ENCODE measurements at places on chromosomes 16 and 17.

GRCh38 chr16:50235581-50235980, 30.8 kb upstream of the ADCY7 start:
- DNase-seq: peak; percentile 16

DNA sequence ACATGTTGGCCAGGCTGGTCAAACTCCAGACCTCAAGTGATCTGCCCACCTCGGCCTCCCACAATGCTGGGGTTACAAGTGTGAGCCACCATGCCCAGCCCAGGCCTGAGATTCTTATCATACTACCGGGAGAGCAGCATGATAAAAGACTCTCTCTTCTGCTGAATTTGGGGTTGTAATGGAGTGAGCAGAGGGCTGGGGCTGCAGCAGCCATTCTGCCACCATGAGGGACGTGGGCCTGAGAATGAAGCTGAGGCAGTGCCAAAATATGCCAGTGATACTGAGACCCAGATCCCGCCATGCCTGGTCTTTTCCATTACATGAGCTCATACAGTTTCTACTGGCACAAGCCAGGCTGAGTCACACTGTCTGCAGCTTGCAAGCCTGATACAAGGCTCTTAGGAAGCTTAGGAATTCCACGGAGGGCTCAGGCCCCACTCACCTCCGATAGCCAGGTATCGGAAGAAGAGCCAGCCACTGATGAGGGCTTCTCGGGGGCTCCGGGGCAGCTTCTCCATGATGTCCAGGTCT, 19.6 kb upstream of the P2RX1 start:
- no peak for DNase-seq

DNA sequence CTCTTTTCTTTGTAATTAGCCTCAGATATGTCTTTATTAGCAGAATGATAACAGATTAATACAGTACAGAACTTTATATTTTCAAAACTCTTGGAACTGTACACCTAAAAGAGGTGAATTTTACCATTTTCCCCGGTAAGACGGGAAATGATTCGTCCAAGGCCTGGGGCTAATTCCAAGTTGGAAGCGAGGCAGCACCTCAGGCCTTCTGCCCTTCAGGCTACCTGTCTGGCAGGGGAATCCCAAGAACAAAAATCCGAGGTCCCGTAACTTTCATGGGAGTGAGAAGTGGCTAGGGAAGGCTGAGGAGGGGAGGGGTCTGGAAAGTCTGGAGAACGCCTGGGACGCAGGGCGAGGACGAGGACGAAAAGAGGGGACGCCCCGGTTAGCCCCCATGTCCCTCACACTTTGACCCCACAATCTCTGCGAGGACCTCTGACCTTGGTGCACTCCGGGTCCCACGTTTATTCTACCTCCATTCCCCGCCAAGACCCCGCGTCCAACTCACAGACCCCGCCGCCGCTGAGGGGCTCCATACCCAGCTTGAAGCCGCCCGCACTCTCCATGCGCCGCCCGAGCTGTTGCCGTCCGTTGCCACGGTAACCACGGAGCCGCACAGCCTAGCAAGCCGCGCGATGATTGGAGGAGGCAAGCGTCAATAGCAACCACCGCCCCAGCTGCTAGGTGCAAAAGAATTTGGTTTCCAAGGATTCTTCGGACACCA, at the start of gene HYDIN:
TSS of gene HYDIN (minus strand) at position 601 of the 724 bp plus-strand sequence. CDS start 43,827 bp downstream, outside the sequence.
- DNase-seq: peak; percentile 12

DNA sequence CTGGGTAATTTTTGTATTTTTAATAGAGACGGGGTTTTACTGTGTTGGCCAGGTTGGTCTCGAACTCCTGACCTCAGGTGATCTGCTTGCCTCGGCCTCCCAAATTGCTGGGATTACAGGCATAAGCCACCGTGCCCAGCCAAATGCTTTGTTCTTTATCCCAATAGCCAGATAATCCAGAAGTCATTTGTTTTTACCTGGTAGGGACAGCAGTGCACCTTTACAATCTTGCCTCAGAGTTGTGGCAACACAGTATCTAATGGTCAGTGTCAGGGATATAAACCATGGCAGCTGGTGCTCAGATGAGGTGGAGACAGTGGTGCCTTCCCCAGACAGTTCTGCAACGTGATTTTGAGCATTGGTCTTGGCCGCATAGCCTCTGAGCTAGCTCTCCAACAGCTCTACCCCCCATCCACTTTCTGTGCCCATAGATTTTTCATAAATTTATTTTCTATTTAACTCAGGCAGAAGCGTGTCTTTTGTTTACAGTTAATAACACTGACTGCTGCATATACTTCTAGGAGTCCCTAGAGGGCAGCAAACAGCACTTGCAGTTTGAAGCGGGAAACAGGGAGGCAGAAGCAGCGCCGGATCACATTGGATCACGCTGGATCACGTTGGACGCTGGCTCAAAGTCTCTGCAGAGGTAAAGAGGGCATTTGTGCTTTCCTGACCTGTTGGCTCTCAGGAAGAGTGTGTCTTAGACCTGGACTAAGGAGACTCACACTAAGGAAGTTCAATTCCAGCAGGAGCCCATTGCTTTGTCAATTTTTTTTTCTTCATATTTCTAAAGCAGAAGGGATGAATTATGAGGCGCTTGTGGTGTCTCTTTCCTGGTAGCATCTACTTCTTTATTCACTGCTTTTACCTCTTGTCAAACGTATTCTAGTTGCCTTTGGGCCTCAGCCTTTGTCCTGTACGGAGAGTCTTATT, 5.1 kb upstream of the GGT6 start:
- DNase-seq: peak; percentile 52

DNA sequence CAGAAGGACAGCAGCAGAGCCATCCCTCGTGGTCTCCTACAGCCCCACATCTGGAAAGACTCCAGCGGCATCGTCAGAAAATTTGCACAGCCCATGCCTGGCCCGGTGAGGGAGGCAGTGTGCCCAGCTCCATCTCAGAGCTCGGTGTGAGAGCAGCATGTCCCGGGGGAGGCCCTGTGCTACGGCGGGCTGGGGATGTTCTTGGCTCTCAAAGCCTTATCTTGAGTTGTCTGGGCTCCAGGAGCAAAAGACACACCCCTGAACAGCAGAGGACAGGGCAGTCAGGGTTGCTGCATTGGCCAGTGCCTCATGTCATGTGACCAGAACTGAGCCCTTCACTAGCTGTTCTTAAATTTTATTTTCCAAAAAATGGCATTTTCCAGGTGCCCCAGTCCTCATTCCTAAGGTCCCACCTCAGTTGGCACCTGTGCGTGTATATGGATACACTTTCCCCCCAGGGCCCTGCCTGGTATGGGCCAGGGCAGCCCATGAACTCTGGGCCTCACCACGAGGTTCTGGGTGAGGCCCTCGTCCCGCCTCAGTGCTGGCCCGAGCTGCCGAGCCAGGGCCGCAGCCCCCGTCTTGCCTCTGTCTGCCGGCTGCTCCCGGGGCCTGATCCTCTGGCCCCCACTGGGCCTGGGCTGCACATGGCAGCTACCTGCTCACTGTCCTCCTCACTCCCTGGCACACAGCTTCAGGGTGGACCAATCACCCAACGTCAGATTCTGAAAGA, 3.0 kb downstream of the NUDT16L1 start:
- DNase-seq: no peak

DNA sequence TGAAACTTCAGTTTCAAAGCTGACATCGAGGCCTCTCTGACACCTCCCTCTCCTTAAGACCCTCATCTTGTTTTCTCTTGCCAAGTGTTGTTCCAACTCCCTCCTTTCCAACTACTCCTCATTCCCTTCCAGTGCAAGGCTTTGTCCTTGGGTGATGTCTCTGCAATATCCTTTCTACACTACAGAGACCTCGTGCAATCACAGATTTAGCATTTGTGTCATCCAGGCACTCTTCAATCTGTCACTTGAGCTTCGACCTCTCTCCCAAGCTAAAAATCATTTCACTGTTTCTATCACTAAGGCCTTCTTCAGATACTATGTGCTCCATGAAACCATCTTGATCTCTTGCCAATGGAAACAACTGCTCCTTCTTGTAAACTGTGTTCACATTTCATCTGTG, 31.6 kb downstream of the TEKT3 start:
- DNase-seq: no peak
